ENCODE measurements at places on chromosomes 5 and 9. TPM values are rescaled to one million over a fixed set of nuclear protein-coding genes. Genes with fewer than 3 reads are reported as not detected.

The WWC1 gene
- total RNA-seq = 70.4 TPM

The SNCB gene
- 0.95 TPM for total RNA-seq

The ANKRD18B gene
- 4.6 TPM for total RNA-seq

The TAF1L gene
- not detected for total RNA-seq

The CNTFR gene
- total RNA-seq = 0.06 TPM

The MARCOL gene
- total RNA-seq = not detected

The ADAMTSL1 gene
- total RNA-seq = 0.08 TPM

The DOCK8 gene
- 0.51 TPM for total RNA-seq

The TMEM267 gene
- 19.6 TPM for total RNA-seq

The FAM151B gene
- 1.7 TPM for total RNA-seq

The SLC25A51 gene
- 23.6 TPM for total RNA-seq

The KIF4B gene
- total RNA-seq = 0.02 TPM

The GARIN3 gene
- total RNA-seq = not detected

The EIF4EBP3 gene
- 1.4 TPM for total RNA-seq

The CNTNAP3B gene
- total RNA-seq = 15.0 TPM

The TMEM232 gene
- total RNA-seq = 0.10 TPM

The DIAPH1 gene
- total RNA-seq = 96.8 TPM

The BTNL3 gene
- total RNA-seq = not detected

The GABRA6 gene
- total RNA-seq = not detected

The AGGF1 gene
- total RNA-seq = 12.9 TPM

The ERGIC1 gene
- 329 TPM for total RNA-seq

The GNPDA1 gene
- total RNA-seq = 55.5 TPM

The ATP10B gene
- not detected for total RNA-seq

The ADRA1B gene
- total RNA-seq = 23.0 TPM

The TMEM171 gene
- total RNA-seq = 4.0 TPM

The PCDHB16 gene
- 0.09 TPM for total RNA-seq

The DDX4 gene
- not detected for total RNA-seq

The SURF2 gene
- 47.8 TPM for total RNA-seq

The PLPP1 gene
- total RNA-seq = 34.5 TPM

The MRPS2 gene
- 130 TPM for total RNA-seq

The GPR21 gene
- not detected for total RNA-seq

The LECT2 gene
- total RNA-seq = not detected

The C5orf22 gene
- total RNA-seq = 11.8 TPM

The CCL28 gene
- total RNA-seq = 0.06 TPM

The TMEFF1 gene
- total RNA-seq = 1.3 TPM

The TGFBR1 gene
- total RNA-seq = 83.9 TPM

The MED10 gene
- 70.2 TPM for total RNA-seq

The HSD17B3 gene
- not detected for total RNA-seq

The CARD6 gene
- 3.0 TPM for total RNA-seq

The MAN1B1 gene
- total RNA-seq = 44.5 TPM

The CBY3 gene
- not detected for total RNA-seq

The CDKN2B gene
- total RNA-seq = not detected

The WDR36 gene
- 13.5 TPM for total RNA-seq
